GM12891 (cell line): ENCODE measurements at places on chromosomes 12 and 14.

- no peak for DNase-seq
These were observed 7.2 kb downstream of the WNK1 start for GRCh38 chr12:759628-760027.

DNA sequence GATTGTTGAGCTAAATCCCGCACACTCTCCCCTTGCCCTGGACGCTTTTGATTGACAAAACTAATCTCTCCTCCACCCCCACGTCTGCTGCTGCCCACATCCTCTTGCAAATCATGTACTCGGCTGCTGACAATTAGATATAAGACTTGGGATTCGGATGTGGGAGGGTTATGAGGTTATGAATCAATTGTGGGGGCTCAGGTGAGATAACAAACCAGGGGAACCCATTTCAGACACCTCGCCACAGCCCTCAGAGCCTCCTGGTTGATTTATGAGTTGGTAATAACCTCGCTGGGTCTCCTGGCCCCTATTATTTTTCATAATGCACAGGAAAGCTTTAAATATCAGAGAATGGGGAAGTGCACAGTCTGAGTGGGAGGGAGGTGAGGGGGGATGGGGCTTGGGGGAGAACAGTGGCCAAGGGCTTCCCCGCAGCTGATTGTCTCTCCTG is 449.9 kb downstream of the DPF3 start:
- DNase-seq, result no peak

- no peak for DNase-seq
These were observed 14.7 kb downstream of the PLEKHG6 start for GRCh38 chr12:6324936-6325750.

- no peak for DNase-seq
These were observed 4.7 kb downstream of the REC8 start for GRCh38 chr14:24176599-24176998.

DNA sequence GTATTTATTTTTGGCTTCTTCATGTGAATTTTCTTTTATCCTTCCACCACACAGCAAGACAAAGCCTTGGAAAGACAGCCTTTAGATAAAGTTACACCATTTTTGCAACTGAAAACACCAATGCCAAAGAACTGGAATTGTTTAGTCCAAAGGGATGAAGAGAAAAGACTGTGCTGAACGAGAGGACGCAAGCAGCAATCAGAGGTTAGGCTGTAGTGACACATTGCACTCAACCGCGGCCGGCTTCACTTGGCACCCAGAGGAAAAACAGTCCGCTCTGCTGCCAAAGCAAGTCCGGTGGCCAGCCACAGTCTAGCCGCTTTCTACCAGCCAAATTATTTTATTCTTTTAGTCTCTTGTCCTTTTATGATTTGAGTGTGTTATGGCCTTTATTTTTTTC is 49.1 kb upstream of the KCNJ8 start:
- no peak for DNase-seq

DNA sequence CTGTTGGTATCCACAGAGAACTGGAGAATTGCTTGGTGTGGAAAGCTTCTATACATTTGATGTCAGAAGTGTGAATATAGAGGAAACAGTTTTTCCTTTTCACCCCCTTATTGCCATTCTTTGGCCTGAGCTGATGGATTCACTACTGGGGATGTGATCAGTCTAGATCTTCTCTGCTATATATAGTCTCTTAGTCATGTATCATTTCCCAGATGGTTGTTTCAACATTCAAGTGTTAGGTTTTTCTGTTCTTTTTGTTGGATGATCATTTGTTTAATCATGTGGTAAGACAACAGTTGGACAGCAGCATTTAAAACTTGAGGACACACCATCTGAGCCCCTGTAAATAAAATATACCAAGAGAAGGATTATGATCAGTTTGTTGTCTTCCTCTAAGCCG is 29.6 kb downstream of the TMX1 start:
- DNase-seq, result no peak

DNA sequence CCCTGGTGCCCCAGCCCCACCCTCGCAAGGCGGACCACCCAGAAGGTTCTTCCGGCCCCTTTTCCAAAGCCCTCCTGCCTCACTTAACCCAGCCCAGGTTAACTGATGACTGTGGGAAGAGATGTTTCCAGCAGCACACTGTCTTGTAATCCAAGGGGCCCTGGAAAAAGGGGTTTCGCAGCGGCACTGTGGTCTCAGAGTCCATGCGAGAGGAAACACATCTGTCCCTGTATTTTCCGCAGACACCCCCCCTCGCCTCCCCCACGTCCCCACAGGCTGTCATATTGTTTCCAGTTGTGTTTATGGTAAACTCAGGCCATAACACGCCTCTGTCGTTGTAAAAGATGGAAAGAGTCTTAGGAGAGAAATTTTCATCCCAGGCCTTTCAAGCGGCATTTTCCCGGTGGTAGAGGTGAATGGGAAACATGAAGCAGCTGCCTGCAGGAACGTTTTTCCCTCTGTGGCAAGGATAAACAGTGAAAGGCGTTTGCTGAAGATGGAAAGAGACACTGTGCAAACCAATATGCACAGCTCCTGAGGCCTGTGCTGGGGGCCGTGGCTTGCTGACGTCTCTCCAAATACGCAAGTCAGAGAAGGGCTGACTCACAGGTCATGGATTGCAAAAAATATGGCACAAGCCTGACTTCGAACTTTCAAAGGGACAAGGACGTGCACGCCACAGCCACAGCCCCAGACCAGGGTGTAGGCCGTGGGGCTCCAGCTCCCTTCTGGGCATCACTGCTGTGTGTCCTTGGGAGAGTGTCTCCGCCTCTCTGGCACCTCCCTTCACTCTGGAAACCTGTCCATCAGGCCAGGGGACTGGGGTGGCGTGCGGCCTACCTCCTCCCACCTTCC is 22.5 kb upstream of the FZD10 start:
- DNase-seq, result no peak

DNA sequence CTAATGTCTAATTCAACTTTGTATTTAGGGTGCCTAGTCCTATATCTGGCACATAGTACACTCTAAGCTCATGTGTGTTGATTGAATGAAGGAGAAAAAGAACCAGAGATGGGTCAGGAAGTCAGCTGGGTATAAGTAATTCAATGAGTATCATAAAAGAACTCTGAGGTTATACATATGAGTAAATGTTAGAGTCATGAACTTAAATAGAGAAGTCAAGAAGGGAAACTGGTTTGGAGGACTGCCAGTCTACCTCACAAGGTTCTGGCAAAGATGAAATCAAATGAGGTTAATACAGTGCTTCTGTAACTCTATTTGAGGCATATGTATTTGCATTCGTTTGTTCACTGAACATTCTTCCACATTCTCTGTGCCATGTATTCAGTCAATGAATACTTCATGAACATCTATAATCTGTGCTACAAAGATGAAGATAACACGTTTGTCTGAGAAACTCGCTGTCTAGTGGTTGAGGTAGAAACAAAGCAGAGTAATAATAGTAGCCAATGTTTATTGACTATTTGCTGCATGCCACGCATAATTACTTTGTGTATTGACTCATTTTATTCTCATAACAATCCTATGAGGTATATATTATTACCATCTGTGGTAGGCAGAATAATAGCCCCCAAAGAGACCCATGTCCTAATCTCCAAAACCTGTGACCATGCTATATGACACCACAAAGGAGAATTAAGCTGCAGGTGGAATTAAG is 88.9 kb downstream of the PTGER2 start:
- no peak for DNase-seq

DNA sequence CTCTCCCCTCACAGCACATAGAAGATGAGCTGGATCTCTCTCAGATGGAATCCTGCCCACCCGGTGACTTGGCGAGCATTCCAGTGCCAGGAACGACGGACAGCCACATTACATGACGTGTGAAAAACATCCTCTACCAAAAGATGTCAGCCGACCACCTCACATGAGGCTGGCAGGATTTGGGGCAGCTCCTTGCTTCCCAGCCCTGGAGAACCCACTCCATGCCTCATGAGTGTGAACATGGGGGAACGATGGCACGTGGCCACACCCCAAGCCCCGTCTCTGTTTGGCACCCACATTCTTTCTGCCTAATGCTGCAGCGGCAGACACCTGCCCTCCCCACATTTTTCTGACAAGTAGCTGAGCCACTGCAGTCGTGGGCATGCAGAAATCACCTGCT is 202.5 kb downstream of the CALM1 start:
- no peak for DNase-seq

GRCh38 chr12:90828621-90829020 is 126.4 kb downstream of the CCER1 start:
- DNase-seq, result no peak

- DNase-seq, result no peak
These were observed 107.5 kb downstream of the ADGRD1 start for GRCh38 chr12:131061041-131061806.

GRCh38 chr12:24553259-24553658 is 395.6 kb downstream of the BCAT1 start:
- DNase-seq, result no peak

DNA sequence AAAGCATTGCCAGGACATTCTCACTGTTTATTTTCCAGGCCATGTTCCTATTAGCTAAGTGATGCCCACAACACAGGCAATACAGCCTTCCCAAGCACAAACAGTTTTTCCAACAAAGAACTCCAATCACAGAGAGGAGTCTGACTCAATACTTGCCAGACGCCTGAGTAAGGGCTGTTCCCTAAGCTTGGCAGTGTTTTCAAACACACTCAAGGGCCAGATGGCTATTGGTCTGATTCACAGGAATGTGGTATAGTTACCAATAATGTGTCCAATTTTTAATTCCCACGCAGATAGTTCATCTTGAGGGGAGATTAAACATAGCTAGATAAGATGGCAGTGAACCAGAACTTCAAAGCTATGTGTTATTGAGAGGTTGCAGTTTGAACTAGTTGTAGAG is 381.0 kb downstream of the SNAPC1 start:
- no peak for DNase-seq

DNA sequence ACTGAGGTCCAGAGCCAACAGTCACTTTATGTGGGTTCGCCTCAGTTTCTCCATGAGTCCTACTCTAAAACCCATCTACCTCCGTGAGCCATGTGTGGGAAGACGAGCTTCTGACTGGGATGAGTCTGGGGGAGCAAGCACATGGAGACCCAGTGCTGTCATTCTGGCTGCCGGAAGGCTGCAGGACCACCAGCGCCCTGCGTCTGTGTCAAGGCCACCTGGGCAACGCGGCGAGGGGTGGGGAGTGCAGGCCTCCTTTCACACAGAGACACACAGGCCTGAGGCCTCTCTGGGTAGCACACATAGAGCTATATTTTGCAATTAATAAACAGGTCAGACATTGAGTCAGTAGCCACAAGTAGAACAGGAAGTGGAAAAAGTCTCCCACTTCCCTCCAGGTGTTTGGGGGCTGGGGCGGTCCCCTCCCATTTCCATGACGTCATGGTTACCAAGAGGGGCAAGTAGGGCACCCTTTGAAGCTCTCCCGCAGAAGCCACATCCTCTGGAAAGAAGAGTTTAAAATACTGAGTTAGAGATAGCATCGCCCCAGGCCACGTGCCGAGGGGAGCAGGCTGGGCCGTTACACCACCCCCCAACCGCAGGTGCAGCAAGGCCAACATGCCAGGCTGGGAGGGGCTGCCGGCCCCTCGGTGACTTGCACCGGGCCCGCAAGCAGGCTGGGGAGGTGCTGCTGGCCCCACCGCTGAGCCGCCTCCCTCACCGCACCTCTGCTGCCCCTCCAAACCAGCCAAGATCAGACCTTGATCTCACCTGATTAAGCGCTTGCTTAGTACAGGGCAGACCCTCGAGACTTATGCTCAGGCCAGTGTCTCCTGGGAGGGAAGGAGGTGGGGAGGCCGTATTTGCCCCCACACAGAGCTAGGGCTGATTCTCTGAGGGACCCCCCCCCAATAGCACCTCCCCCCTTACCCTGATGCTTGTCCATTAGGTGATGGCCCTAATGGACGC is 32.7 kb downstream of the DAD1 start:
- peak; percentile 67 for DNase-seq

- no peak for DNase-seq
These were observed 209.2 kb upstream of the C14orf180 start for GRCh38 chr14:104370256-104370870.

DNA sequence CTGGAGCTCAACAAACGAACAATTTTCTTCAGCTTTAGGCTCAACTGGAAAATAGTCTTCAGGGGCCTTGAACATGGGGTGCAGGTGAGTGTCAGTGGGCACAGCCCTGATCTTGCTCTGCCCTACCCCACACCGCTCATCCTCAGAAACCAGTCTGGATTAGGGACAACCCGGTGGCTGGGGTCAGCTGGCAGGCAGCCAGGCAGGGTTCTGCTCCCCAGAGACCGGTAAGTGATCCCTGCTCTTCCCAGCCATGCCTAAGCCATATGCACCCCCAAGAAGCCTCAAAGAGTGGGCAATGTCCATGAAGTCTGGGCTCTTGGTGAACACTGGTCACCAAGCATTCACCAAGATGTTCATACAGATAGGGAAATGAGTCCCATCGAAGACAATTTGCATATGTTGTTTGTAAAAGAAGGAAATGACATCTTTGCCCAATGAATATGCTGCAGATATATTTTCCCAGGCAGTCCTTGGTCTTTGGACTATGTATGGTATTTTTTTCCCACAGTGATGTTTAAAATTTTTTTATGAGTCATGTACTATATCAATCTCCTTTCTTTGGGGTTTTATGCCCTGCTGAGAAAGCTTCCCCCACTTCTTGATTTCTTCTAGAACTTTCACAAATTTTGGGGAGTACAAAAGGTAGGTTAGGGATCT is 63.9 kb upstream of the VASH1 start:
- no peak for DNase-seq

DNA sequence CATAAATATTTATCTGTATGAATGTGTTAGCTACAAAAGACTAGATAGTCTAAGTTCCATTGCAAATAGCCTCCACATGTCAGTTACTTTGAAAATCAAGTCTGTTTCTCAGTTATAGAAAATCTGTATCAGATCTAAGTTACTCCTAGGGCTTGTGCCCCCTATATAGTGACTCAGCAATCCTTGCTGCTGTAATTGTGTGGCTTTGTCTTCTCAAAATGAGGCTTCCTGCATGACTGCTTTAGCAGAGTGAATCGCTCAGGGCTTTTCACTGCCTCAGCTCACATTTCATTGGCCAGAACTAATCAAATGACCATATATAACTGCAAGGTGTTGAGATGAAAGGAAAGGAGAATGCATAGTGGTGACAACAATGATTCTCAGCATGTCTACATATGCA is 552.2 kb upstream of the STXBP6 start:
- no peak for DNase-seq

DNA sequence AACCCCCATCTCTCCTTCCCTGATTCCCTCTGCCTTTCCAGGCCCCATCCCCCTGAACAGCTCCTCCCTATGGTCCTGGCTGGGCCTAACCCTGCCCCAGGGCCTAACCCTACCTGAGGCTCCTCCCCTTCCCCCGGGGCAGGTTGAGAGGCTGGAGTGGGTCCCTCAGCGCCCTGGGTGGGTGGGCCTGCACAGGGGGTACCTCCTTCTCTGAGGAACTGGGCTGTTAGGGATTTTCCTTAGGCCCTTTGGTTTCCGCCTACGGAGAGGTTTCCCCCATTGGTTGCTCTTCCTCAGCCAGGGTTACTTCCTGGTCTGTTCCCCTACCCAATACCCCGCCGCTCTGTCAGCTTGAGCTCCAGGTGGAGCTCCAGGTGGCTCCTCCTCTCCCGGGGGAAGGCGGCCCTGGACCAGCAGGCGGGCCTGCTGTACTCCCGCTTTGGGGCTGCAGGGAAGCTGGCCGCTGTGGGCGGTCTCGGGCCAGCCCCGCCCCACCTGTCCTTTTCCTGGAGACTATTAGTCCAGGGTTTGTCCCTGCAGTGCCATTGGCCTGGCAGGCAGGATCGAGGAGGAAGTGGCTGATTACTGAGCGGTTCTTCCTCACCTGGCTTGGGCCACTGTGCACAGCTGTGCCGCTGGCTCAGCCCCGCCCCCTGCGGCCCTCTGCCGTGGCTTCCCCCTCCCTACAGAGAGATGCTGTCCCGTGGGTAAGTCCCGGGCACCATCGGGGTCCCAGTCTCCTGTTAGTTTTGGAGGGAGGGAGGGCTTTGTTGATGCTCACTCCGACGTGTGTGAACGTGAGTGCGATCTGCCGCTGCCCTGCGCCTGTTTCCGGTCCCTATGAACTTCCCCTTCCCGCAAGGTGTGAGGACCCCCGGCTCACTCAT is 2.5 kb downstream of the C12orf57 start:
- no peak for DNase-seq
